Epithelial cell of umbilical artery (primary cell): ENCODE measurements at places on chromosomes 1 and 21. TPM values are rescaled to one million over a fixed set of nuclear protein-coding genes. Genes with fewer than 3 reads are reported as not detected.

The PTGS2 gene
- 5.8 and 12.7 TPM in 2 replicates for total RNA-seq

The GRIK3 gene
- not detected in 2 replicates for total RNA-seq

The FAM72A gene
- total RNA-seq: 3.2 and 5.2 TPM in 2 replicates

The OR2L8 gene
- total RNA-seq: under 0.01 and 0.30 TPM in 2 replicates

The REG4 gene
- total RNA-seq: not detected in 2 replicates

The STUM gene
- total RNA-seq: not detected in 2 replicates

The HAPLN2 gene
- total RNA-seq: not detected in 2 replicates

The PKLR gene
- not detected in 2 replicates for total RNA-seq

The AMY2A gene
- total RNA-seq: not detected in 2 replicates

The BMP8B gene
- total RNA-seq: under 0.01 and 0.15 TPM in 2 replicates

The ZNF670 gene
- total RNA-seq: 7.5 and 7.6 TPM in 2 replicates

The CA14 gene
- total RNA-seq: not detected in 2 replicates

The ANGPTL1 gene
- total RNA-seq: 0.32 and 3.8 TPM in 2 replicates

The PPM1J gene
- total RNA-seq: 0.61 and 1.3 TPM in 2 replicates

The RSPH1 gene
- not detected in 2 replicates for total RNA-seq

The RXFP4 gene
- not detected in 2 replicates for total RNA-seq

The ARTN gene
- 0.15 and 0.32 TPM in 2 replicates for total RNA-seq
